ENCODE measurements at places on chromosomes 7 and 10.

DNA sequence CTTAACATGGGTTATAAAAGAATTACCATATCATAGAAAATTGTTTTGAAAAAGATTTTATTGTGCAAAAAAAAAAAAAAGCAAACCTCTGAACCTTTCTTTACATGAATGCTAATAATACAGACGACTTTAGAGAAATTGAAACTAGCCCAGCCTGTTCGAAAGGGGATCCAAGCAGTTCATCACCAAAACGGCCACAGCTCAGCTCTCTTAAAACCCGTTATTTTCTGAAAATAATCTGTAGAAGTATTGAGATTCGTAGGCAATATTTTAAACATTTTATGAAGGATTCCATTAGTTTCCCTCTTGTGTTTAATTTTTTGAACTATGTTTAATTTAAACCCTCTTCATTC lies 9.9 kb upstream of the GSAP start:
- no peak for DNase-seq

GRCh38 chr10:61923210-61923949 lies 21.9 kb downstream of the ARID5B start:
- DNase-seq: no peak

GRCh38 chr10:119495545-119495944 lies 47.0 kb downstream of the RGS10 start:
- no peak for DNase-seq

- no peak for DNase-seq
Measured at GRCh38 chr10:21347043-21347784, 178.3 kb downstream of the SKIDA1 start.

DNA sequence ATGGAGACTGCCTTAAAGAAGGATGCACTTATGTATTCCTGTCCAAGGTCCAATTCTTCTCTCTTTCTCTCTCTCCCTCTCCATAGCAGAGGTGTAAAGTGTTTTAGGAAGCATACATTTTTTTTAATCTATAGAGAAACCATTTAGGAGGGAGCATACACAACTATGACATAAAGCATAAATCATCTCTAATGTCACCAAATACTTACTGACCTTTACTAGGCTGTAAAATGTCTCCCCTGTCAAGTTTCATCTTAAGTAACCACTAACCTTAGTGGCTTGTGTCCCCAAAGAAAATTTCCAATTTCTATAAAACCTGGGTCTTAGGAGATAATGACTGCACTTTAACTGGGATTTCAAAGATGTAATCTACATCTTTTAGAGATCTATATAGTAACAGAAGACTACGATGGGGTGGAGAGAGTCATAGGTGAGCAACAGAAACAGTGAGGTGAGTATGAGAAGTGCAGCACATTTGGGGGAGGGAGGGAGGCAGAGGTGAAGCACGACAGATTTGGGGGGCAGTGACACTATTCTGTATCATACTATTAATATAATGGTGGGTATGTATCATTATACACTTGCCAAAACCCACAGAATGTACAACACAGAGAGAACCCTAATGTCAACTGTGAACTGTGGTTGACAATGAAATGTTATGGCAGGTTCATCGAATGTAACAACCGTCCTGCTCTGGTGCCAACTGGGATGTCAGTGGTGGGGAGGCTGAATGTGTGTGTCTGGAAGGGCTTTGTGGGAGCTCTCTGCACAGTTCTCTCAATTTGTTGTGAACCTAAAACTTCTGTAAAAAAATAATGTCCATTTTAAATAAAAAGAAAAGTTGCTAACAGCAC lies 79.5 kb downstream of the PIP4K2A start:
- no peak for DNase-seq

- no peak for DNase-seq
Measured at GRCh38 chr10:49139028-49139845, 5.4 kb upstream of the FAM170B start.

DNA sequence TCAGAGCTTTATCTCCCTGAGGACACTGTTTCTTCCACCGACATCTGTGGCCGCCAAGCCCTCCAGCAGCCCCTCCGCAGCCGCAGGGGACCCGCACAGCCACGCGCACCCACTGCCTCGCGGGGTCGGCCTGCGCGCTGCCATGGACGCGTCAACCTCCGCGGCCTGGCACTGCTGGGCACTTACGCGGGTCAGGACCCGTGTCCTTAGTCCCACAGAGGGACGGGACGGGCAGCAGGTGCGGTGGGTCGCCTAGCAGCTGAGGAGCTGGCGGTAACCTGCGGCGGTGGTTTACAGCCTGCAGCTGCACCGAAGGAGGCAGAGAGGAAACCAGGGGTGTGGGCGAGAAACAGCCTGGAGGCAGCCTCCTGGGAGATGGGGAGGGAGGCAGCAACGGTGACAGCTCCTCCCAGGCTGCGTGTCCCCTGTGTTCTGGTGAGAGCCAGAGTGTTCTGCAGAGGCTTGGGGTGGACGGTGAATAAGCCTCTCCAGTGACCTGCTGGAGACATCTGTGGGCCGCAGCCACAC lies 61.3 kb downstream of the SEC61G start:
- no peak for DNase-seq

DNA sequence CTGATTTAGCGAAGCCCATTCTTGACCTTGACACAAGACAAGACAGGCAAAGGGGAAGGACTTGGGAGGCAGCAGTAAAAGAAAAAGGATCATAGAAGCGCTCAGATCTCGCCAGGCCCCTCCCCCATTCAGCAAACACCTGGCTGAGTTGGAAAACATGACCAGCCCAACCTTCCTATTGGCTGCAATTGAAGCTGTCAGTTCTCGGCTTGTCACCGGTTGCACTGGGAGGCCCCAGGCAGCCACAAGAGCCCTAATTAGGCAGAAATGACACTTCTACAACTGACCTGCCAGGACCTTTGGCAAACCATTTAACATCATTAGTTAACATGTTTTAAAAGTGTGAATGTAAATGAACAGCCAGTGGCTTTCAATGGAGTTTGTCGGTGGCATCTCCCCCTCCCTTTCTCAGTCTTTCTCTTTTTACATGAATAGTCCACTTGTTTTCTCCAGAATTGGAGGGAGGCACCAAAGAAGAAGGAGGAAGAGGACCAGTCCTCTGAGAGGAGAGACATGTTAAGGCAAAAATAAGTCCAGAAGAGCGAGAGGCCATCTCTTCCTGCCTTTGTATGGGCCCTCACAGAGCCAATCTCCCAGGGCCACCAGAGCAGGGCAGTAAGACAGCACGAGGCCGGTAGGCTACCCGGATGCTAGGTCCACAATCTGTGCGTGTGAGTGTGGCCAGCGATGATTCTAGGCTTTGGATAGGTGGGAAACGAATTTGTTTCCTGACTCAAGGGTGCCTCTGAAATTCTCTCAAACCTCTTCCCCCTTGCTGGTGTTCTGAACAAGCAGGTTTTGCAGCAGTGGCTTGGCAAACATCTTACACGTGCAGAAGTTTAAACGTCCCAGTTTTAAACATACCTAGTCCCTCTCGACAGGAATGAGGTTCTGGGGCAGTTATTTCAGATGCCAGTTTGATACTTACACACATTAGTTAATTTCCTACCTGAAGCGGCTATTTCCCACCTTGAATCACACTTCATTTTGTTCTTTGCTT lies 15.0 kb upstream of the ENO4 start:
- no peak for DNase-seq

DNA sequence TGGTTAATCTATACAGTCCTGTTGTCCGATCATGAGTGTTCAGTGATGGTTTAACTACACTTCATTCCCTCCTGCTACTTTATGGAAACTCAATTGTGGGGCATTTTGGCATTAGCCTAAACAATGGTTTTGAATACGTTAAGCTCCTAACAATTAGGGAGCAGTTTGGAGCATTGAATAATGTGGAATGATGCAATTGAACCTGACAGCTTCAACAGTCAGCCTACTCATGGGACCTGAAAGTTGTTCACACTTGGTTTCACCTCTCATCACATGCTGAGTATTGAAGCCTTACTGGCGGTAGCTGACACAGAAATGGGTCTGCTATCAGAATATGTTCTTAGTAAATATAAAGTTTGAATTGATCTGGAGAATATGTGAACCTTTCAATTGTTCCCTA lies 186.1 kb downstream of the MLLT10 start:
- DNase-seq: no peak

DNA sequence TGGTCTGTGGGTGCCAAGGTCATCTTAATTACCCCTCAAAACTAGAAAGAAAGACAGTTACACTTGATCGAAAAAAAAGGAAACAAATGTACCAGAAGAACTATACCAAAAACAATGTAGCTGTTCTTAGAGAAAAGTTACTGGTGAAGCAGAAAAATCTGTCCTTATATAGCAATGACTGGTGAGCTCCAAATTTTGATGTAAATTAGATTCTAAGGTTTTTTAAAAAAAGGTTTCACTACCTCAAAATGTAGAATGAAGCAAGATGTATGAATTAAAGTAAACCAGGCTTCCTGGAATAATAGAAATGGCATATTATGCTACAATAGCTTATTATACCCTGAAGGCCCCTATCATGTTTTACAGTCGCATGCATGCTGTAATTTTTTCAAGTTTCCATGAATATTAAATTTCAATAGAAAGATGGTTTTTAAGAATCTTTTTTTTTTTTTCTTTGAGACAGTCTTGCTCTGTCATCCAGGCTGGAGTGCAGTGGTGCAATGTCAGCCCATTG lies 28.4 kb upstream of the FKBP9 start:
- DNase-seq: no peak

DNA sequence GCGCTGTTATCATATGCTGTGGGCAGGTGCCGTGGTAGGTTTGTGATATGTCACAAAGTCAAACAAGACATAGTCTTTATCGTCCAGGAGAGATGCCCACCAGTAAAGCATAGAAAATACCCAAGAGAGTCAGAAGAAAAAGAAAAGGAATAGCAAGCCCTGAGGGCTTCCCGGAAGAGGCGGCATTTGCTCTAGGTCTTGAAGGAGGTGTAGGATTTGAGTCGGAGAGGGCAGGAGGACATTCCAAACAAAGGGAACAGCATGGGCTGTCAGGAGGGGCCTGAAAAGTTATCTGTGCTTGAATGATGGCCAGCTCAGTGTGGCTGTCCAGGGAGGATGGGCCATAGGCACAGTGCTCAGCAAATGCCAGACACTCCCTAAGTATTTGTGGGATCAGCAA lies 42.2 kb downstream of the COL13A1 start:
- no peak for DNase-seq

DNA sequence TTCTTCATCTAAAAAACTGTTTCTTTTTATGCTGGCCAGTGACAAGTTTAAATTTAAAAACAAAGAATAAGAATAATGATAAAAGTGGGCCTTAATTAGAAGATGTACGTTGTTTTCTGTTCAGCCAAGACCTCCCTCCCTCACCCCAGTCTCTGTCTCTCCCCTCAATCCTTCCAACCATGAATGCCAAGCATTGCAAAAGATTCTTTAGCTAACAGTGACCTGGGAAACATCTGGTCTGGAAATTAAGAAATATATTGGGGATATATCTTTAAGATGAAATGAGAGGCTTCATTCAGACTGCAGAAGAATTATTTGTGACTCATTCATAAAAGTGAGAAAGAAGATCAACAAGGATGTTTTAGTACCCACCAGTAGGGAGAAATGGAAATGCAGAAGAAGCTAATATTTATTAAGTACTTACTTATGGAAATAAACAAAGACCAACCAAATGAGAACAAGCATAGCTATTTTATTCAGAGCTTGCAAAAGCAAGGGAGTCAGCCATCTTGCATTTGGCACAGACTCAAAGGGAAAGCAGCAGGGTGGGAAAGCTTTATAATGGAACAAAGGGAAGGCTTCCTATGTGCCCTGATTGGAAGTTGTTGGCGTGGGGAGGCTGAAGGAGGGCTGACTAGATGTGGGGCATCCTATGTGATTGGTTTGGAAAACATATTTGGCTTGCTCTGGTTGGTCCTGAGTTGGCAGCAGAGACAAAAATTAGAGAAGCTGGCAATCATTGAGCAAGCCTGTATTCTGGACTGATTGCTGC lies 595.4 kb upstream of the GHITM start:
- DNase-seq: no peak

DNA sequence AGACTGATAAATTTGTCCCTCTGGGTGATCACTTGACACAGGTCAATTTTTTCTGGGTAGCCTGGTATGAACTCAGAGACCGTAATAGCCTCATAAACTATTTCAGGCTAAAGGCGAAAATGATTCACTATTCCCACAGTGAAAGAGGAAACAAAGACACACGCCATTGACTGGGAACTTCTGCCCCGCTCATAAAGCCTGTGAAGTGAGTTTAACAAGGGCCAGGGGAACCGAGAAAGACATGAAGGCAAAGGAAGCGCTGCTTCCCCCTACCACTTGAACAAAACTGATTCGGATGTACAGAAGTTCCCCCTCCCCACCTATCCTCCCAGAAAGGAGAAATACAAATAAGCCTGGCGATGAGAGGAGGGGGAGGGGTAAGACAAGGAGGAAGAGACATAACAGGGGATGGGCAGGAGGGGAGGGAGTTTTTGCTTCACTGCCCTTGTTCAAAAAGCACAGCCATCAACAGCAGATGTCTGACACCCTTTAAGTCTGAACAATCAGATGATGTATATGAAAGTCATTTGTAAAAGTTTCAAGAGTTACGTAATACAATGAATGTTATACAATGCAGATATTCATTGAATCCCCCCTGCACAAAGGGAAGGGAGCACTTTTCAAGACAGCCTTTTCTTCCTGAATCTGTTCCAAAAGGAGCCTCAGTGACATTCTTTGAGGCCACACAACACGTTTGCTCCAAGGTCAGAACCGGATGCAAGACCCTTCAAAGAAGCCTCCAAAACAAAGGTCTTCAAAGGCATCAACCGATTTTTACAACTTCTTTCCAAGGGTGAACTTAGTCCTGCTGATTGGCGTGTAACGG lies 734 bp downstream of the ABCB4 start:
- DNase-seq: peak; percentile 2

- DNase-seq: no peak
Measured at GRCh38 chr7:112010994-112011393, 195.2 kb downstream of the DOCK4 start.

DNA sequence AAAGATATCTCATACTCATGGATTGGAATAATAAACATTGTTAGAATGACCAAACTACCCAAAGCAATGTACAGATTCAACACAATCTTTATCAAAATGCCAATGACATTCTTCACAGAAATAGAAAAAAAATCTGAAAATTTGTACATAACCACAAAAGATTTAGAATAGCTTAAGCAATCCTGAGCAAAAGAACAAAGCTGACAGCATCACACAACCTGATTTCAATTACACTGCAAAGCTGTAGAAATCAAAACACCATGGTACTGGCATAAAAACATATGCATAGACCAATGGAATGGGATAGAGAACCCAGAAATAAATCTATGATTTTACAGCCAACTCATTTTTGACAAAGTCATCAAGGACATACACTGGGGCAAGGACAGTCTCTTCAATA lies 130.0 kb upstream of the TMEM72 start:
- DNase-seq: no peak
